ENCODE measurements at places on chromosomes 11 and 22. TPM values are rescaled to one million over a fixed set of nuclear protein-coding genes. Genes with fewer than 3 reads are reported as not detected.

GRCh38 chr22:22954656-22955055 lies 67.0 kb downstream of the IGLL5 start:
- H3K4me1 ChIP-seq = no peaks in the 10 kb centered on the region
- H3K4me3 ChIP-seq = no peak overlapping the region
- no peak overlapping the region for H3K27ac ChIP-seq
- H3K36me3 ChIP-seq = no peaks in the 10 kb centered on the region

GRCh38 chr22:31278626-31279326 lies 13.5 kb downstream of the PIK3IP1 start:
- peaks cover 73% of the 10 kb centered on the region for H3K36me3 ChIP-seq
- peak overlapping the region; percentile 78 for H3K27ac ChIP-seq
- H3K4me1 ChIP-seq = peaks cover 10% of the 10 kb centered on the region

DNA sequence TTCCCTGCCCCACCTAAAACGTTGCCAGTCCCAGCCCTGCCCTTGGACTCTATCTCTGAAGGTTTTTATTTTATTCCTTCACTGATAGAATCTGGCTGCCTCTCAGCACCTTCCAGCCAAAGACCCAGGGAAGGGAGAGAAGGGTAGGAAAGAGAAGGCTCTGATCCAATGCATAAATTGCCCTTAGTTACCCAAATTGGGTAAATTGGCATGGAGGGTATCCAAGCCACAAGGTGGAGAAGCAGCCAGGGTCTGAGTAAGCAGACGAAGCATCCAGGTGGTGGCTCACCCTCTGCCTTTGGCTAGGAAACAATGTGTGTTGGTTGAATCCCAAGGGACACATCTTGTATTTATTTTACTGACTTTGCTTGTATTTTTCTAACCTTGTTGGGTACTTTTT lies 89.0 kb downstream of the FEZ1 start:
- H3K4me3 ChIP-seq = no peak overlapping the region
- H3K27ac ChIP-seq = no peak overlapping the region
- no peak for DNase-seq

DNA sequence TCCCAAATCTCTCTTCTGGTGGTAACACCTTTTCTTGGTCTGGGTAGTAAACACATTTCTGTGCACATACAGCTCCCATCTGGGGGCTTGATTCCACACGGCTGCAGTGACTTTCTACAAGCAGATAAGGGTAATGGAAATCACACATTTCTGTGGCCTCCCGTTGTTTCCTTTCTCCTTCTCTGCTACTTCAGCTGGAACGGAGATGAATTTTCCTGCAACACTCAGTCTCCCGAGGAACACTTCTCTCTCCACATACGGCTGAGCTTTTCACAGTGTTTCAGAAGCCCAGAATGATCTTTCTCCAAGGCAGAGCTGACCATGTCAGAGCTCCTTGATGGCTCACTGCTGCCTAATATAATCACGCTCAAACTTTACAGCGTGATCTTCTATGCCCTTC lies 364.3 kb upstream of the NARS2 start:
- no peaks in the 10 kb centered on the region for H3K4me1 ChIP-seq
- H3K36me3 ChIP-seq = no peaks in the 10 kb centered on the region
- no peak overlapping the region for H3K27ac ChIP-seq
- no peak for DNase-seq
- no peak overlapping the region for H3K4me3 ChIP-seq

DNA sequence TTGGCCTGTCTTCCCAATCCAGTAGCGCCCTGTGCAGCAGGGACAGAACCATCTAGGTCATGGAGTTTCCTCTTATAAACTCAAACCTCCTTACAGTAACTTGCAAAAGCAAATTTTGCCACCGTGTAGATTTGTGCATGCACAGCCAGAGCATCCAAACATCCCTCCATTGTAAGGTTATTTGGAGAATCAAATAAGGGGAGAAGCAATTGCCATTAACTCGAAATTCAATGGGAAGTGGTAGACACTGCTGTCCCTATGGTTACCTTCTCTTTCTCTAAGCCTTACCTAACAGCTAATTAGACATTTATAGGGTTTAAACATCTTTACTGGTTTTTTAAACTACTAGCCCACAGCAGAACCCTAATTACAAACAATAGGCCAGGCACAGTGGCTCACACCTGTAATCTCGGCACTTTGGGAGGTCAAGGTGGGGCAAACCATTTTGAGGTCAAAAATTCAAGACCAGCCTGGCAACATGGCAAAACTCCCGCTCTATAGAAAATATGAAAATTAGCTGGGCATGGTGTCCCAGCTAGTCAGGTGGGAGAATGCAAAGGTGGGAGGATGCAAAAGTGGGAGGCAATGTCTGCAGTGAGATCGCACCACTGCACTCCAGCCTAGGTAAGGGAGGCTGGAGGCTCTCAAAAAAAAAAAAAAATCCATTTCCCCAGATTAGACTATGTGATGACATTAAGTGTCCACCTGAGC lies 6.6 kb downstream of the HSPA8 start:
- DNase-seq = no peak
- H3K36me3 ChIP-seq = peaks cover 50% of the 10 kb centered on the region
- H3K27me3 ChIP-seq = no peaks in the 10 kb centered on the region
- H3K4me3 ChIP-seq = no peak overlapping the region

The SLC17A6 gene
- total RNA-seq = not detected

The HDAC10 gene
- 33.0 TPM for total RNA-seq

- H3K27me3 ChIP-seq = no peaks in the 10 kb centered on the region
- no peak for DNase-seq
- no peaks in the 10 kb centered on the region for H3K4me1 ChIP-seq
- H3K27ac ChIP-seq = no peak overlapping the region
- H3K36me3 ChIP-seq = no peaks in the 10 kb centered on the region
These were observed 26.4 kb downstream of the MMP13 start for GRCh38 chr11:102929166-102929565.

- no peak for DNase-seq
- no peak overlapping the region for H3K27ac ChIP-seq
- H3K4me1 ChIP-seq = peaks cover 44% of the 10 kb centered on the region
These were observed 5.7 kb upstream of the CHRM1 start for GRCh38 chr11:62926680-62927455.

The TBX10 gene
- total RNA-seq = not detected

The C11orf52 gene
- 10.5 TPM for total RNA-seq

The TMA7B gene
- not detected for total RNA-seq

The MMP11 gene
- total RNA-seq = not detected

The SLC22A8 gene
- total RNA-seq = not detected

- H3K4me3 ChIP-seq = no peak overlapping the region
- H3K4me1 ChIP-seq = no peaks in the 10 kb centered on the region
- no peaks in the 10 kb centered on the region for H3K36me3 ChIP-seq
- no peaks in the 10 kb centered on the region for H3K27me3 ChIP-seq
These were observed 355.4 kb downstream of the ETS1 start for GRCh38 chr11:128231845-128232410.

The FAM181B gene
- total RNA-seq = not detected

DNA sequence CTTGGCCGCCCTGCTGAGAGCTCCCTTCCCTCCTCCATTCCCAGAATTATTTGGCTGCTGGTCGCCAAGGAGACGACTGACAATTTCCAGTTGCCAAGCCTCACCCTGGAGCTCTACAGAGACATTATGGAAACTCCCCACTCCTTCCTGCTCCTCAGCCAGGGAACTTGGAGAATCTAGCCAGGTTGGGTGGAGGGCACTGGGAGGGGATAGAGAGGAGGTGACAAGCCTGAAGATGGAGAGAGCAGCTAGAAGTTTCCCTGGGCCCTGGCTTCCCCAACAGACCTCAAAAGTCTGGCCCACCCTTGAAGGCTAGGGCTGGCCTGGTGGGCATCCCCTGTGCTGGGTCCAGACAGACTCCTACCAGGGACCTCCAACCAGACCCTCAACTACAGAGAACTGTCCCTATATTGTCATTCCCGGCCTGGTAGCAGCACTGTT lies 6.7 kb upstream of the VSIG10L2 start:
- H3K4me1 ChIP-seq = no peaks in the 10 kb centered on the region
- no peak overlapping the region for H3K27ac ChIP-seq
- H3K4me3 ChIP-seq = no peak overlapping the region
- no peak for DNase-seq
- no peaks in the 10 kb centered on the region for H3K36me3 ChIP-seq

The GLYATL1 gene
- total RNA-seq = not detected

The ENTHD1 gene
- not detected for total RNA-seq

GRCh38 chr11:102495161-102496042 lies 35.1 kb downstream of the MMP7 start:
- no peak overlapping the region for H3K27ac ChIP-seq
- H3K4me1 ChIP-seq = peaks cover 3% of the 10 kb centered on the region
- no peaks in the 10 kb centered on the region for H3K27me3 ChIP-seq
- H3K4me3 ChIP-seq = no peak overlapping the region

GRCh38 chr22:48651981-48652538 lies 1175.6 kb downstream of the BRD1 start:
- no peak overlapping the region for H3K4me3 ChIP-seq
- no peak overlapping the region for H3K27ac ChIP-seq

The PNPLA2 gene
- total RNA-seq = 94.9 TPM

GRCh38 chr11:15750535-15751308 lies 605.6 kb downstream of the SOX6 start:
- DNase-seq = no peak
- H3K36me3 ChIP-seq = no peaks in the 10 kb centered on the region
- H3K27ac ChIP-seq = no peak overlapping the region
- no peak overlapping the region for H3K4me3 ChIP-seq
- H3K4me1 ChIP-seq = no peaks in the 10 kb centered on the region
- H3K27me3 ChIP-seq = no peaks in the 10 kb centered on the region

DNA sequence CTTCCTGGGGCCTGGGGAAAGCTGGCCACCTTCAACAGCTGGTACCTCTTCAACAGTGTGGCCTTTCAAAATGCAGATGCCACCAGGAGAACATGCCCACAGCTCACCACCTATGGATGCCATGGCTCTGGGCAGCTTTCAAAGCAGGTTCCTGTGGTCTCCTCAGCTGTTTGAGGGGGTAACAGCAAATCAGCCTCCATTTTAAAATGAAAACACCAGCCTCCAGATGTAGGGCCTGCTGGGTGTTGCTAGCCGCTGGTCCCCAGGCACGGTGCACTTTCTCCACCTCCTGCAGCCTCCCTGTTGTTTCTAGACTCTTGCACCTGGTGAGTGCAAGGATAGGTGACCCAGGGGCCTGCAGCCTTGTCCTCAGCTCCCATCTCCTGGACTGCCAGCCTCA lies 10.0 kb downstream of the CDPF1 start:
- no peak overlapping the region for H3K27ac ChIP-seq
- peaks cover 37% of the 10 kb centered on the region for H3K36me3 ChIP-seq
- H3K4me3 ChIP-seq = no peak overlapping the region
- no peak for DNase-seq

DNA sequence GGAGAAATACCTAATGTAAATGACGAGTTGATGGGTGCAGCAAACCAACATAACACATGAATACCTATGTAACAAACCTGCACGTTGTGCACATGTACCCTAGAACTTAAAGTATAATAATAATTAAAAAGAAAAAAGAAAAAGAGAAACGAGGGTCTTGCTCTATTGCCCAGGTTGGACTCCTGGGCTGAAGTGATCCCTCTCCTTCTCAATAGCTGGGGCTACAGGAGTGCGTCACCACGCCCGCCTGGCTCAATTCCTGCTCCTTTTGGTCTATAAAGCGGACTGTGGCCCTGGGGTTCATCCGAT lies 521 bp upstream of the PTS start:
- peaks cover 11% of the 10 kb centered on the region for H3K4me1 ChIP-seq
- H3K4me3 ChIP-seq = peak overlapping the region; percentile 74
- peaks cover 13% of the 10 kb centered on the region for H3K36me3 ChIP-seq
- peak overlapping the region; percentile 98 for H3K27ac ChIP-seq
- DNase-seq = no peak

The MS4A10 gene
- total RNA-seq = not detected

GRCh38 chr11:100791860-100792259 lies 104.8 kb downstream of the ARHGAP42 start:
- H3K36me3 ChIP-seq = no peaks in the 10 kb centered on the region
- H3K27me3 ChIP-seq = no peaks in the 10 kb centered on the region
- H3K4me3 ChIP-seq = no peak overlapping the region
- DNase-seq = no peak
- no peak overlapping the region for H3K27ac ChIP-seq

DNA sequence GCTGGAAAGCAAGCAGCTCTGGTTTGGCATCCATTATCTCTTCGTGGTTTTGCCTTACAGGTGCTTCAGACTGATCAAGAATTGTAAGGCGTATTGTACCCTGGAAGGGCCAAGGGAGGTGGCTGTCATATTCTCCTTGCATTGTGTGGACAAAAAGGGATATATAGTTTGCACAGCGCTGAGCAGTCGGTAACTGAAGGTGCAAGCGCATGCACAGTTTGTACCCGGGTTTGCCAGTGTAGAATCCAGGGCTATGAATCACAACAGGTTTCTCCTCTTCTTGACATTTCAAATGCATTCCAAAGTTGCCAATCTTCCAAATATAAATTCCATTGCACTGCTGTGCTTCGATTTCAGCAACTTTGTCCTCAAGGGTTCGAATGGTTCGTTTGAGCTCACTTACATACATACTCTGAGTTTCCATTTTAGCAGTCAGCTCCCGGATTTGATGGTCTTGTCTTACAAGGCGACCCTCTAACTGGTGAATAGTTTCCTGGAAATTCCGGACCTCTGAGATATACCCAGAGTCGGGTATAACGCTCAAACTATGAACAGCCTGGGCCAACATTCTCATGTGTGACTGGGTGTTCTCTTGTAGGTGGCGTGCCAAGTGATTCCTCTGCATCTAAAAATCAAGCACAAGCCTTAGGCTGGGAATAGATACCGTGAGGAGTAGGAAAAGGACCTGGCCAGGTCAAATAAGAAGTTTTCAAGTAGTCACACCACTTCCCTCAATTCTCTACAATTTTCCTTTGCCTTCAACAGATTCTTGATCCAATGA lies 19.9 kb downstream of the TRAF6 start:
- H3K4me1 ChIP-seq = peaks cover 14% of the 10 kb centered on the region
- H3K4me3 ChIP-seq = no peak overlapping the region
- no peak for DNase-seq

DNA sequence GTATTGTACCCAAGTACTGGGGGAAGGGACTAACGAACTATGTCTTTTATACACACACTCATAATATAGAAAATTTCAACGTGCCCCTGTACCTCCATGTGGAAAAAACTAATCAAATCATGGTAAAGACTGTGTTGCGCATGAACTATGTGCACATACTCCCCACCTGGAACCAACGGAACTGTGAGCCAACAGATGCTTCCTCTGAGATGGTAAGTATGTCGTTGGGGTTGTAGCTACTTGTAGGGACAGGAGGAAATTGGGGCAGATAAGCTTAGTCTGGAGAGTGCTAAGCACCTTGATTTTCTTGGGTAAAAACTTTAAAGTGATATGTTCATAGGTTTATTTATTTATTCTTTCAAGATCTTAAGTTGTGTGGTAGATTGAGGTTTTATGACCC lies 40.1 kb downstream of the GLYAT start:
- DNase-seq = no peak
- no peaks in the 10 kb centered on the region for H3K36me3 ChIP-seq
- no peaks in the 10 kb centered on the region for H3K27me3 ChIP-seq
- H3K4me1 ChIP-seq = no peaks in the 10 kb centered on the region
- no peak overlapping the region for H3K27ac ChIP-seq

- DNase-seq = no peak
- no peak overlapping the region for H3K27ac ChIP-seq
- H3K4me1 ChIP-seq = no peaks in the 10 kb centered on the region
These were observed 74.4 kb downstream of the PANX1 start for GRCh38 chr11:94203070-94203469.

Data from upper lobe of left lung (tissue), 6 donors.